ENCODE measurements at places on chromosomes 6 and 20.

GRCh38 chr6:137705160-137706082 is 161.6 kb upstream of the TNFAIP3 start:
- no peak for DNase-seq

- DNase-seq = no peak
These were observed 21.5 kb upstream of the MRGBP start for GRCh38 chr20:62774762-62775161.

GRCh38 chr20:8943631-8944030 is 125.3 kb upstream of the PLCB4 start:
- DNase-seq = no peak

- no peak for DNase-seq
These were observed 175.6 kb downstream of the TBC1D7 start for GRCh38 chr6:13152764-13153163.

- DNase-seq = no peak
These were observed 6.7 kb downstream of the PRDM13 start for GRCh38 chr6:99613409-99613704.

DNA sequence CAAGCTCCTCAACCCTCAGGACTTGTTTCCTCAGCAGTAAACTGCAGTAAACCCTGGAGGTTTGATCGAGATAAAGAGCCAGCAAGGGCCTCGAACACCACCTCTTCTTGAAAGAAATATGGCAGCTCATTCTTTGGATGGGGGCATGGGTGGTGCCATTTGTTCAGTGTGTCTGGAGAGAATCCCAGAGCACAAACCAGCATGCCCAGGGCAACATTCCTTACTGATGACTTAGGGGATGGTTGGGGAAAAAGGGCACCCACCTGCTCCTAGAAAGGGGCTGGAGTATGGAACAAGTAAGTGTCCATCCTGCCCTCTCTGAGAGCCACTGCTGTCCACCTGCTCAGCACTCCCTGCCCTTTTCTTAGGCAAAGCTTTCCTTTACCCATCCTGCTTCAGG is 31.3 kb upstream of the ZFAND3 start:
- no peak for DNase-seq

- DNase-seq = no peak
These were observed 1.7 kb upstream of the NKX2-2 start for GRCh38 chr20:21515300-21516179.

GRCh38 chr6:134590449-134590848 is 272.5 kb upstream of the SGK1 start:
- DNase-seq = no peak

DNA sequence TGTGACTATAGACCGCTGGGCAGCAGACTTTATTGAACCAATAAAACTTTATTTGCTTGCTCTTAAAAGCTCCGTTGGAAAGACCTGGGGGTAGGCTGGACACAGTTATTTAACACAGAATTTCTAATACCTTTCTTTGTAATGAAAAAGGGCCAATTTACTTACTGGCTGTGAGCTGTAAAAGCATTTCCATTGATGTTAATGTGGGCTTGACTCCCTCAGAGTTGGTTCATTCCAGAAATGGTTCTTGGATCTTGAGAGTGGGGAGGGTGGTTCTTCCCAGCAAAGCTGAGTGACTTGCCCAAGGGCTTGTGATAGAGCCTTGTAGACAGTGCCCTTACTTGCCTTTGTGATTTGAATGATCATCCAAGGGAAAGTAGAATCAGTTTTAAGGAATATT is 100.6 kb downstream of the SOX4 start:
- DNase-seq = no peak

GRCh38 chr6:87222676-87223075 is 67.3 kb downstream of the ZNF292 start:
- DNase-seq = no peak

GRCh38 chr6:36350681-36351571 is 14.2 kb upstream of the BNIP5 start:
- no peak for DNase-seq
